Mesothelial cell of epicardium (in vitro differentiated cells): ENCODE measurements at places on chromosomes 5 and 9.
A peak's percentile ranks its signal among the peaks of the same experiment; 100 is the strongest.

DNA sequence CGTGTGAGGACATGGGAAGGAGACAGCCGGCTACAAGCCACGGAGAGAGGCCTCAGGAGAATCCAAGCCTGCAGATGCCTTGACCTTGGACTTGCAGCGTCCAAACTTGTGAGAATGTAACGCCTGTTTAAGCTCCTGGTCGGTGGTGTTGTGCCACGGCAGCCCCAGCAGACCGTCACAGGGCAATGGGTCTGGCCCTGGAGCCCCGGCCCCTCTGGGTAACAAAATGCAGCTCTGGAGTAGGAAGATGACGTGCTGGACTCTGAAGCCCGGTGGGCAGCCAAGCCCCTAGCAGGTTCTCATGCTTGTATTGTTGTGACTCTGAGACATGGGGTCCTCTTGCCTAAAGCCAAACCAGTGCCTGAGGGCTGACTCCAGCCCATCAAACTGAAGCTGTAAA, 174.7 kb downstream of the IRX2 start:
- DNase-seq = no peak

DNA sequence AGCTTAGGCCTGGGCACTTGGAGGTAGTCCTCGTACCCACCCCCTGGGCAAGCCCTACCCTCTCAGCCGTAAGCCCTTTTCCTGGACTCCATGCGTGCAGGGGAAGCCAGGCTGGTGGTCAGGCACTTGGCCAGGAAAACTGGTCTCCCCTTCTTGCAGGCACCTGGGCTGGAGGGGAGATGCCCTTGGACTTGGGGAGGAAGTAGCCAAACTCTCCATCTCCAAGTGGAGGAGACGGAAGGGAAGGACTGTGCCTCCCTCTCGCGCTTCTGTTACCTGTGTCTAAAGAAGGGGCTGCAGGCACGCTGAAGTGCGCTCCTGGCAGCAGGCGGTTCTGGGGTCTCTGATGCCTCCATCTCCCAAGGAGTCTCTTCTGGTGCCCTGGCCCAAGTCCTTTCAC, 283.9 kb downstream of the PBX3 start:
- no peak for DNase-seq

DNA sequence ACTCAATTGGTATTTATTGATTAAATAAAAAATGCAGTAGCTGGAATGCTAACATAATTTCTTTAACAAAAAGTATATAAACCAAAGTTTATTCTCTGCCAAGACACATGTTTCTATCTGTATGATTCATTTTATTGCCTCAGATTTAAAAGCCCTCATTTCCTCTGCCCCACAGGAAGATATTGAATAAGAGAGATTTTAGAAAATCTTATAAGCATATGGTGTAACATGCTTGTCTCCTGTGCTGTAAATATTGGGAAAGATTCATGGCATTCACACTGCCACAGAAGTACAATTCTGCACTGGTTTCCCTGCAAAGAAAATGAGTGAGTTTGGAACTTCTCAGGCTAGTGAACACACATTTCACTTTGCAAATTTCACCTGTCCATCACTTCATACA, 134.9 kb upstream of the FBXL7 start:
- DNase-seq = no peak

- DNase-seq = no peak
Measured at GRCh38 chr9:11328326-11328725, 715.5 kb upstream of the PTPRD start.

DNA sequence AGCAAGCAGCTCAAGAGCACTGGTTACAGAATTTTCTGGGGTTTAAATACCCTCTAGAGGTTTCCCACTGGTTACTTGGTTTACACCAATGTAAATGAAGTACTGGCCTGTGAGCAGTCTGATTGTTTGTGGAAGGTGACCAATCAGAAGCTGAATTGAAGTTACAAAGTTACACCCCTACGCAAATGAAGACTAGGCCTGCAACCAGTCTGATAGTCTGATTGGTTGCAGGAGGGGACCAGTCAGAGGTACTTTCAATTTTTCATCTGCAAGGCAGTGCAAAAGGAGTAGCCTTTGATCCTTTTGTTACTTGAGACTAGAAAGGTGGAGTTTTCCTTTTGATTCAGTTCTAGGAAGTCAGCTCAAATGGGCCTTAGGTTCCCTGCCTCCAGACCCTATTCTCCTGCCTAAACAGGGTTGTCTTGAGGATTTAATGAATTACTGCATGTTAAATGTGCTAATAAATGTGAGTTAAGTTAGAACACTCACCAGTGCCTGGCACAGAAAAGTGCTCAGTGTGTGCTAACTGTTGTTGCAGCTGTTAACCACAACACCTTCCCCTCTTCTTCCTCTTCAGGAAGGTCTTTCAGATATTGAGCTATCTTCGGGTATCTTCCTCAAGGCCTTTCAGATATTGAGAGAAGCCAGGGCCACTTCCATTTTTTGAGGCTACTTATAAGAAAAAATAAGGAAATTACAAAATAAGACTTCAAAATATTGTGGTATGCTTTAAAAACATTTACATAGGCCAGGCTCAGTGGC, 32.1 kb upstream of the CLINT1 start:
- no peak for DNase-seq

- DNase-seq = no peak
Measured at GRCh38 chr5:16866795-16867576, 69.1 kb downstream of the MYO10 start.

- no peak for DNase-seq
Measured at GRCh38 chr5:9401786-9402472, 143.9 kb downstream of the SEMA5A start.

DNA sequence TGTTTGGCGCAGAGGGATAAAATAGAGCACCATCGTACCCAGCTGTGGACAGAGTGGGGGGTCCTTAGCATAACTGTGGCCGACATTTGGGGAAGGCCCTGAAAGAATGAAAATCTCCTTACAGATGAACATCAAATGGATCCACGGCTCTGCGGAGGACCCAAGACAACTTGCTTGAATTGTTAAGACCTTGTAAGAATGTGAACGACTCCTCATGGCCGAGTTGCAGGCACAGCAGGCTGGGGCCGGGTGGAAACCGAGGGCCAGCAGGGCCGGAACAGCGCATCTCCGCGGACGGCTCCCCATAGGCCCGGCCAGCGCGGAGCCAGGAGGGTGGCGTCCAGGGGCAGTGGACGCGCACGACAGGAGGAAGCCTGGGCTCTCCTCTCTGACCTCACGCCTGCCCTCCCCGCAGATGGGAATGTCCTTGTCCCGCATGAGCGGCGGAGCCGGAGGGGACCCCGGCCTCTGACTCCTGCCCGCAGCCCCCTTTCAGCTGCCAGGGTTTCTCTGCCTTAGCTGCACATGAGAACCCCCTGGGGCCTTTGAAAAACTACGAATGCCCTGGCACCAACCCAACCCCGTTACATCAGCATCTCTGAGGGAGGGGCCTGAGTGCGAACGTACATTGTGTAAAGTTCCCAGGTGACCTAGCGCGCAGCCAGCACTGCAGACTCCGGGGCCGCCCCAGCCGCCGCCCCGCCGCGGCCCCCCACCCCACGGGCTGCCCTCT, 36.2 kb upstream of the PTCH1 start:
- no peak for DNase-seq

GRCh38 chr5:35488055-35488454, 129.6 kb upstream of the SPEF2 start:
- no peak for DNase-seq

- DNase-seq = no peak
Measured at GRCh38 chr9:121841771-121842611, 190.6 kb downstream of the DAB2IP start.

- no peak for DNase-seq
Measured at GRCh38 chr9:135961811-135962695, 880 bp upstream of the UBAC1 start.

DNA sequence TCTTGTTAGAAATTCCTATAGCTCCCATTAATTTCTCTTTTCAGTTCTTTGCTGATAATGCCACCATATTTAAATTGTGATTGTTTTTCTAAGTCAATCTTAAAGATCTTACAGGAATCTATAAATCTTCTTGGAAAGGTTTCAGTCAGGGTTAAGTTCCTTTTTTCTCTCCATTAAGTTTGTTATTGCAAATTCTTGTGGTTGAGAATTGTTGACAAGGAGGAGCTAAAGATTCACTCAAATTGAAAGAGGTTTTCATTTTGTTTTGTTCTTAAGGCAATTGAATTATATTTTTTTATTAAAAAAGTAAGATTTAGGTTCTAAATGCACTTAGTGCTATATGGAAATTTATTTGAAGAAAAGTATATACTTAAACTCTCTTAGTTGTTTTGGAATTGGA, 213.4 kb downstream of the PRR16 start:
- DNase-seq = no peak

DNA sequence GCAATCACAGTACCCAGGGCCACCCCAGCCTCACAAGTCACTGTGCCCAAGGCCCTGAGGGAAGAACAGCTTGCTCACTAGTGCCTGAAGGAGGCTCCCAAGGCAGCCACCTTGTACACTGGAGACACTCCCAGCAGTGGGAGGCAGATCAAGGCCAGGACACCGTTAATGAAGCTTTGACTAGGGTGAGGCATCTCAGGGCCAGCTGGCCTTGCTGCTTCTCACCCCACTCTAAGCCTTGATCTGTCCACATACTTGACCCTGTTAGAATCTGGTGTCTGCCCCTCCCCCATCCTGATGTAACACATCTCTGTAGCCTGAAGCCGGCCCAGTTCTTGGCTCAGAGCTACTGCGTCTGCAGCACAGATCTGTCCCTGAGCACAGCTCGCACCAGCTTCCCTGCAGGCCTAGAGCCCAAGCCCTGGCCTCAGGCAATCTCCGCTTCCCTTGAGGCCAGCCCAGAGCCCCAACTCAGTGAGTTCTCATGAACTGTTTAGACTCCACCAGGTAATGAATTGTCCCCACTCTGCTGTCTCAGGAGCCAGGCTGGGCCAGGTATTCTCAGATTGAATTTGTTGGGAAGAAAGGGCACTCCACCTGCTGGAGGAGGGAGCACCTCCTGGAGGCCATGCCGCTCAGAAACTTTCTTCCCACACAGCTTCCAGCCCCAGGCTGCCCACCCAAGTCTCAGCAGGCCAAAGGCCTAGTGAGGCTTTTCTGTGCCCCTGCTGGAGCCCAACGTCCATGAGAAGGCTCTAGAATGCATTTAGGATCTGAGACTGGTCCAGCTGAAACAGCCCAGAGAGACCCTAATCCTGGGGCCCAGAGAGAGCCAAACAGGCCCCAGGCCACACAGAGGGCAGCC, 13.4 kb upstream of the JADE2 start:
- DNase-seq = no peak

DNA sequence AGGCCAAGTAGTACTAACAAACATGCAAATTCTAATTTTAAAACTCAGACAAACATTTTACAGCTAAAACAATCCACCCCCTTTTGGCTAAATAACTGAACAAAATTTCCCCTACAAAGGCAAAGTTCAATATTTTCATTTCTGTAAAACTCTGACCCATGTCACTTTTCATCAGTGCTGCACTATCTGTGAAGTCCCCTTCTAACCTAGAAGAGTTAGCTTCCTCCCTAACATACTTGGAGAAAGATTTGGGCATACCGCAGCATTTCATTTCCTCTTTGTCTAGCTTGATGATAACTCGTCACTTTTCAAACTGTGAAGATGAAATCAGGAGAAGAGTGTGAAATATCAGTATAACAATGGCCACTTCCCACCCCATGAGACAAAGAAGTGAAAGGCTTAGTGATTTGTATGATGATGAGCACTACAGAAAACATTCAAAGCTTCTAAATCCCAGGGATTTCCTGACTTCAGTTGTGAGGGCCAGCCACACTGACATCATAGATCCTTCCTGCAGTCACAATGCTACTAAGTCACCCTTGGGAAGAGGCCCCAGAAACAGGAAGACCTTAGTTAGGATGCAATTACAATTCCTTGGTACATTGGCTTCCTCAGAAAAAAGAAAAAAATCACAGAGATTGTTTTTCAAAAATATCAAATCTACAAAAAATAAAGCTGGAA, at the start of gene FAM81B:
Gene FAM81B (plus strand): TSS at position 555 of the 681 bp plus-strand sequence. CDS start 24 bp downstream, at position 579.
- DNase-seq = no peak

DNA sequence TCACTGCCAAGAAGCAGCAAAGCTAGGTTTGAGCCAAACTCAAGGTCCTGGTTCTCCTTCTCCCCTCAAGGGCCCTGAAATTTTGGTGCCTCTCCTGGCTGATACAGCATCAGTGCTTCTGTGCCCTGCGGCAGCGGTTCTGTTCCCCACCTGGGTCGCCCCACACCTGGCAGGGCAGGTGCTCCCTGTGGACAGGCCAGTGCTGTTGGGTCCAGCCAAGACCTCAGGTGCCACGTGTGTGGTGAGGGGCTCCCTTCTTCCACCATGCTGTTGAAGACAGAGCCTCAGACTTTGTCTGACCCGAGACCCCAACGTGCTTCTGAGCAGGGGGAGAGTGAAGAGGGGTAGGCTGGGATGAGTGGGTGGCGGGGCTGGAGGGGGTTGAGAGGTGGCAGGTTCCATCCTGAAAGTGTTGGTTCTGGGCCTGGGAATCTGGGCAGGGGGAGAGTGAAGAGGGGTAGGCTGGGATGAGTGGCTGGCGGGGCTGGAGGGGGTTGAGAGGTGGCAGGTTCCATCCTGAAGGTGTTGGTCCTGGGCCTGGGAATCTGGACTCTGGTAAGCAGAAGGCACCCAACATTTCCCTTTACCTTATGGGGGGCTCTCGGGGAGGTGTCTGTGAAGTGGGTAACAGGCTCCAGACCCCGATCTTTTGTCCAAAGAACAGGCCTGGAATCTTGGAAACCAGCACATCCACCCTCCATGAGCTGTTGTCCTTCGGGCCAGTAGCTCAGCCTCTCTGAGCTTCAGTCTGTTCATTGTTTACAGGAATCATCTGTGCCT, 2.3 kb downstream of the PLEKHG4B start:
- DNase-seq = peak; percentile 31

DNA sequence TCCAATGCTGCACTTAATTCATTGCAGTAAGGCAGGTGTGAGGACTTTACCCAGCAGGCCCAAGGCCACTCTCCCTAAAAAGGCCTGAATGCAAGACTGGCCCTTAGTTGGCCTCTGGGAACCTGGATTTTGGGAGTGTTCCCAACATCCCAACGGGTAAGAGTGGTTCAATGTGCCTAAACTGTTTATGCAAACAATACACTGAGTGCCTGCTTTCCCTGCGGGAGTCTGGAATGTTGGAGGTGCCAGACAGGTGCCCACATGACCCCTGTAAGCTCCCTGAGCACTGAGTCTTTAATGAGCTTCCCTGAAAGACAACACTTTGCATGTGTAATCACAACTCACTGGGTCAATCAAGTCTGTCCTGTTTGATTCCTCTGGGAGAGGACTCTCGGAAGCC, 37.4 kb downstream of the NSUN2 start:
- DNase-seq = no peak

GRCh38 chr9:78021697-78022096, 9.9 kb downstream of the GNAQ start:
- DNase-seq = no peak

DNA sequence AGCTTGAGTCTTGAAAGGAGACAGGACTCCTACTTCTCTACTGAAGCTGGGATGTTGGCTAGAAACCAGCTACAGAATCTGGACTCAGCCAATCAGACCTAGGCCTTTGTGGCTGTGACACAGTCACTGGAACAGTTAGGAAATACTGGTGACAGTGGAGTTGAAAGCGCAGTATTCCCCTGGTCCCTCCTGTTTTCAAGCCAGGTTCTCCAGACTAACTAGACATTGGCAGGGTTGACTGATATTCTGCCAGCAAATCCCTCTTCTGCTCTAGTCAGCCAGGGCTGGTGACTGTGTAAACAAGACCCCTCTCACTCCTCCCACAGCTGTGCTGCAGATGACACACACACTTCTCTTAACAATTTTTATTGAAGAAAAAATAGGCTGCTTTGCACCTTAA, 8.7 kb downstream of the SHROOM1 start:
- no peak for DNase-seq
